Memory B cell (primary cell): ENCODE measurements at places on chromosomes 2 and 18.

- H3K36me3 ChIP-seq: no peaks in the 10 kb centered on the region
- H3K4me1 ChIP-seq: peaks cover 7% of the 10 kb centered on the region
- no peak overlapping the region for H3K27ac ChIP-seq
- no peaks in the 10 kb centered on the region for H3K27me3 ChIP-seq
- DNase-seq: no peak
- H3K4me3 ChIP-seq: no peak overlapping the region
These were observed 8.7 kb upstream of the HTR2B start for GRCh38 chr2:231133365-231134099.

DNA sequence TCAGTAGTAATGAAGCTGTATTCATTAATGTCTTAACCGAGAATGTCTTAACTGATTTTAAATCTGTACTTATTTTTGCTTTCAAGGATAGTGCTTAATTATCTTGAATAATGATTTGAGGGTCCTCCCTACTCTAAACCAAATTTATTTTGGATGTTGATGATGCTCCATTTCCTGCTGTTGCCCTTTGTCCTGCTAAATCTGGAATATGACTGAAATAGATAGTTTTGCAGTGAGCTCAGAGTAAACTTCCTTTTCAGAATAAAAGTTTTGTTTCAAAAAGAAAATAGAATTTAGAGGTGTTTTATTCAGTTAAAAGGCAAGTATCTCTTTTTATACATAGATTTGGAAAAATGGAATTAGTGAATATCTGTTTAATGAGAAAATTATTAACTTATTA, 8.1 kb downstream of the NBEAL1 start:
- peaks cover 3% of the 10 kb centered on the region for H3K36me3 ChIP-seq
- H3K4me1 ChIP-seq: peaks cover 7% of the 10 kb centered on the region
- no peak overlapping the region for H3K4me3 ChIP-seq
- no peak overlapping the region for H3K27ac ChIP-seq
- H3K27me3 ChIP-seq: no peaks in the 10 kb centered on the region

DNA sequence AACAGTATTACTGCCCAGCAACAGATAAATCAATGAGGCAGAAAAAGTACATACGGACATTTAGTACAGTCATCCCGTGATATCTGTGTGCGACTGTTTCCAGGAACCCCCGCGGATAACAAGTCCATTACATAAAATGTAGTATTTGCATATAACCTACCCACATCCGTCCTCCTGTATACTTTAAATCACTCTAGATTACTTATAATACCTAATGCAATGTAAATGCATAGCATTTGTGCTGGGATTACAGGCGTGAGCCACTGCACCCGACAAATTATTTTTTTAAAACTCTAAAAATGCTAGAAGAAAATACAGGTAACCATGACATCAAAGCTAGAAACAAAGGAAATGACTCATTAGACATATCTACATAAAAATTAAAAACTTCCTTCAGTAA, 91.6 kb downstream of the FAM161A start:
- DNase-seq: no peak
- no peaks in the 10 kb centered on the region for H3K27me3 ChIP-seq
- H3K4me1 ChIP-seq: peaks cover 3% of the 10 kb centered on the region
- peak overlapping the region; percentile 65 for H3K27ac ChIP-seq
- no peak overlapping the region for H3K4me3 ChIP-seq

GRCh38 chr2:113220970-113221708, 47.4 kb downstream of the PSD4 start:
- no peak overlapping the region for H3K27ac ChIP-seq
- peaks cover 14% of the 10 kb centered on the region for H3K4me1 ChIP-seq
- H3K36me3 ChIP-seq: peaks cover 2% of the 10 kb centered on the region
- H3K4me3 ChIP-seq: no peak overlapping the region

GRCh38 chr2:122307763-122308162, 552.3 kb downstream of the TSN start:
- no peak for DNase-seq
- no peaks in the 10 kb centered on the region for H3K36me3 ChIP-seq
- H3K27me3 ChIP-seq: no peaks in the 10 kb centered on the region
- H3K27ac ChIP-seq: no peak overlapping the region
- no peaks in the 10 kb centered on the region for H3K4me1 ChIP-seq

DNA sequence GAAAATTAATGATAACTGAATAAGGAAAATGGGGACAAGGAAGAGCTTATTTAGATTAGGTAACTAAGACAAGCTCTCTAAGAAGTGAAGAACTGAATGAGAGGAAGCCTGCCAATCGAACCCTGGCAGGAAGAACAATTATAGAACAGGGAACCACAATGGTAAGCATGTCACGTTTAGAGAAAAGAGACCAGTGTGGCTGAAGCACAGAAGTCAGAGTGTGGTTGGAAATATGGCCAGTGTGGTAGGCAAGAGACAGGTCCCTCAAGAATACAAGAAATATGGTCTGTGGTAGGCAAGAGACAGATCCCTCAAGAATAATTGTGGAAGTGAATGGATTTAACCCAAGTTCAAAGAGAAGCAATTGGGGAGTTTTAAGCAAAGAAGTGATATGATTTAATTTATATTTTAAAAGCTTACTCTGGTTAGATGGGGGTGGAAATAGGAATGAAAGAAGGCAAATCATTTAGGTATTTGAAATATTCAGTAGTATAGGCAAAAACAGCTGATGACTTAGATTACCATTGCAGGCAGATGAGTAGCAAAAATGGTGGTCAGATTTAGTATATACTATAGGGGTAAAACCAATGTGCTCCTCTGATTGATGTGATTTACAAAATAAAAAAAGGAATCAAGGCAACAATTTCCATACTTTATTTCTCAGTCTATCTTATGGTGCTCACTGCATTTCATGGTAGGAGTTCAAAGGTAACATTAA, 38.8 kb upstream of the ERMN start:
- no peak for DNase-seq
- peaks cover 20% of the 10 kb centered on the region for H3K36me3 ChIP-seq
- H3K4me3 ChIP-seq: no peak overlapping the region
- peak overlapping the region; percentile 48 for H3K27ac ChIP-seq

GRCh38 chr18:26454192-26454591, 94.2 kb downstream of the KCTD1 start:
- H3K27me3 ChIP-seq: no peaks in the 10 kb centered on the region
- H3K4me3 ChIP-seq: no peak overlapping the region
- DNase-seq: no peak
- H3K4me1 ChIP-seq: no peaks in the 10 kb centered on the region

DNA sequence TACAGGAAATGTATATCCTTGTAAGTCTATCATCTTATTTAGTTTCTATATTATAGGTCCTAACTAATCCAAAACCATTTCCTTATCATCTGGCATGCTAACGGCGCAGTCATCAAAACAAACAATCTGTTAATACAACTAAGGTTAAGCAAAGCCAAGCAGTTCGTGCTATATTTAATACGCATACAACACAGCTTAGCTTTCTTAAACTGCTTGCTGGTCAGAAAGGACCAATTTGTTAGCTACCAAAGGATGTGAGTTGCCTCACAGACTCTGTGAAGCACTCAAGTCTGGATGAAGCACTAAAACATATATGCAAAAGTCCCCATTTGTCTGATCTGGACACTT, 67.0 kb downstream of the ZEB2 start:
- H3K4me3 ChIP-seq: no peak overlapping the region
- H3K27me3 ChIP-seq: no peaks in the 10 kb centered on the region
- peak overlapping the region; percentile 31 for H3K27ac ChIP-seq
- DNase-seq: no peak
- peaks cover 56% of the 10 kb centered on the region for H3K4me1 ChIP-seq

DNA sequence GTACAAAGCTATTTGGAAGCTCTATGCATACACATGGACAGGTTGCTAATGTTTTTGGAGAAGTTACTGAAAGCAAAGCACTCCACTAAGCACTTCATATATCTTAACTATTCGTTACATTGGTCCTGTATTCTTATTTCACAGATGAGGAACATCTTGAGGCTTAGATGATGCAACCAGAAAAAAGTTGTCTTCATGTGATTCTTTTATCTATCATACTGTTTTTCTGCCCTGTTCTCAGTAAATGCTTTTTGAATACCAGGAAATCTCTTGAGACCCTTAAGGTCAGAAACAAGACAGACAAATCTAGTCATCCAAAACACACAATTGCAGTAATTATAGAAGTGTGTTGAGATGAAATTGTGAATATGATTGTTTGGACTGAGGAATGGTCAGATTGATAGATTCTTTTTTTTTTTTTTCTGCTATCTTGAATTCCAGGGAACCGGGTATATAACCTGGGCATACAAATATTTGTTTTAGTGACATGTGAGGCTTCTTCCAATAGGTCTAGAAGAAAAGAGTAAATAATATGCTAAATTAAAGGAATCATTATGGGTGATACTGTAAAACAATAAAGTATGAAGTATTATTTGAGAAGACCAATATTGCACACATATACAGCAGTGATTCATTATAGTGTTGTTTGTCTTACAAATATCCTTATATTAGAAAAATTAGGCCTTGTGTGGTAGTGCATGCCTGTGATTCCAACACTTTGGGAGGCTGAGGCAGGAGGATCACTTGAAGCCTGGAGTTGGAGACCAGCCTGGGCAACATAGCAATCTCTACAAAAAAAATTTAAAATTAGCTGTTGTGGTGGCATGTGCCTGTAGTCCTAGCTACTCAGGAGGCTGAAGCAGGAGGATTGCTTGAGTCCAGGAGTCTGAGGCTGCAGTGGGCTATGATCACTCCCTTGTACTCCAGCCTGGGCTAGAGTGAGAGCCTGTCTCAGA, 33.7 kb downstream of the EHBP1 start:
- DNase-seq: no peak
- no peaks in the 10 kb centered on the region for H3K27me3 ChIP-seq
- H3K36me3 ChIP-seq: no peaks in the 10 kb centered on the region
- H3K4me3 ChIP-seq: no peak overlapping the region

DNA sequence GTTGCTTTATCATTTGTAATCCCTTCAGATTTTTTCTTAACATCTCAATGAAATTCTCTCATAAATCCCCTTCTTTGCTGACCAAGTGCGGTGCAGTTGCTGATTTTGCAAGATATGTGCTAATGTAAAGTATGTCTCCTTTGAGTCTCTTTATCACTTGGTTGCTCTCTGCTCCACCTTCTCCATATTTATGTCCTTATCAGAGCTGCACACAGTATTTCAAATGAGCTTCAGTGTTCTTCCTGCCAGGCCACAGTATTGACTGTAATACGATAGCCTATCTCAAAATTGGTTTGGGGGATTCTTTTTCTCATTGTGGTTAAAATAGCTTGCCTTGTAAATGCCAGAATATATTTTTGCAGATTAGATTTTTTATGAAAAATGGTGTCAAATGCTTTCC, 32.2 kb downstream of the MAIP1 start:
- H3K27me3 ChIP-seq: peaks cover 2% of the 10 kb centered on the region
- H3K4me1 ChIP-seq: no peaks in the 10 kb centered on the region
- no peaks in the 10 kb centered on the region for H3K36me3 ChIP-seq
- DNase-seq: no peak
- H3K27ac ChIP-seq: no peak overlapping the region

DNA sequence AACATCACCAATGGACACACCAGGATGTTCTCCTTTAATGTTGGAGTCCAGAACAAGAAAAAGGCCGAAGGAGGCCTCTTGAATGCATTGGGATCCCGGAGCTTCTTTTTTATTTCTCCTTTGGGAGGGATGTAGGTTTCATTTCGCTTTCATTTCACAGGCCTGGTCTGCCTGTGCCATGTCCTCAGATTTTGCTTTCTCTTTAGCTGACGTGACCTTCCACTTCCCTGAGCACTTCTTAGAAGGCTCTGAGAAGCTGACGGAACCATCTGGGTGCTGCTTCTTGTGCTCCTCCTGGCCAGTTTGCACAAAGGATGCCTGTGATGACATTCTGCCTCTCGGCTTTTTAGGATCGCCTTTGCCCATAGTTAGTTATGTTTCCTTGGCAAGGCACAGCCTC, 15.1 kb upstream of the MBOAT2 start:
- no peak overlapping the region for H3K4me3 ChIP-seq
- no peaks in the 10 kb centered on the region for H3K4me1 ChIP-seq
- H3K36me3 ChIP-seq: no peaks in the 10 kb centered on the region

DNA sequence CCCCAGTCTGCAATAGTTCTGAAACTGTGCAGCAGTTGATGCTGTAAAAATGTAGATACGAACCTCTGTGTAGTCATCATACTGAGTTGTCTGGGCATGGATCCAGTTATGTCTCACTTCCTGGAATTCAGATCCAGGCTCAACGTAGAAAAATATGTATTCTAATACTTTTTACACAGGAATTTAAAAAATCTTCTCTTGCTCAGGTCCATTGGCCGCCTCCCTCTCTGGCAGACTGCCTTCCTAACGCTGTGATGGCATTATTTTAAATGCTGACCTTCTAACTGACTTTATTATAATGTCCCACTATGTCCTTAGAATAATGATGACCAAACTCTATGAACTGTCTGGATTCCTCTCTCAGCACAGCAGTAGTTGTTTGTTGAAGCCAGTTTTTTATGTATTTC, 119.6 kb downstream of the FEZ2 start:
- no peaks in the 10 kb centered on the region for H3K4me1 ChIP-seq
- H3K36me3 ChIP-seq: peaks cover 3% of the 10 kb centered on the region
- no peak overlapping the region for H3K27ac ChIP-seq
- DNase-seq: no peak

DNA sequence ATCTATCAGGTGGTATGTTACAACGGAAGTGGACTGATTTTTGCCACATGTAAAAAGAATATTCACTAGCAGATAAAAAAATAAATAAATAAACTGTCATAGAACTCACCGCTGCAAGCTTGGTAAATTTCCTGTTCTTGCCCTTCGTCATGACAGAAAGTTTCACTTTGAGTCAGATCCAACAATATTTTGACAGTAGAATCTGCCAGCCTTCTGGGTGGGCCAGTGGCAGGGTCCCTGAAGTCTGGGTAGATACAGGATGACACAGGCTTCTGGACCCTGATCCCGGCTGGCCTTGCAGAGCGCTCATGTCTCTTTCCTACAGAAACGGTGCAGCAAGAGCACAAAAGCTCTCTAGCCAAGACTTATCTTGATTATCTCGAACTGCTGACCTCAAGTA, 97.8 kb upstream of the PMAIP1 start:
- no peak overlapping the region for H3K27ac ChIP-seq
- no peak overlapping the region for H3K4me3 ChIP-seq
- H3K4me1 ChIP-seq: peaks cover 2% of the 10 kb centered on the region

DNA sequence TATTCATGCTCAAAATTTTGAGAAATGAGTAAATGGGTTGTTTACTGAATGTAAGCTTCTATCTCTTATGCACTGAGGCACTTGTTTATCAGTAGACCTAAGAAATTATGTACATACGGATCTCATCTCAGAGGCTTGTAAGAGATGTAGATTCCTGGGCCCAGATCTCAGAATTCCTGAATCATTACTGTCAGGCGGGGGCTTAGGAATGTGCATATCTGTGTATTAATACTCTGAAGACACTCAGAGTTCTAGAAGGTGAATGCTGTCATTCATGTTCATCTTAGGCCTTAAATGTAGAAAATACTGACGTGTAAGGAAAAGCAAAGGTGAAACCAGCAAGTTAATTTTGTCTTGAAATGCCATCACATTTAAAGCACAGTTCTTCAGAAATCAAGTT, 169.6 kb downstream of the FMNL2 start:
- no peak for DNase-seq
- no peak overlapping the region for H3K27ac ChIP-seq
- H3K4me3 ChIP-seq: no peak overlapping the region
- peaks cover 6% of the 10 kb centered on the region for H3K36me3 ChIP-seq
- H3K27me3 ChIP-seq: peaks cover 11% of the 10 kb centered on the region
